ENCODE measurements at places on chromosomes 2 and 18.

DNA sequence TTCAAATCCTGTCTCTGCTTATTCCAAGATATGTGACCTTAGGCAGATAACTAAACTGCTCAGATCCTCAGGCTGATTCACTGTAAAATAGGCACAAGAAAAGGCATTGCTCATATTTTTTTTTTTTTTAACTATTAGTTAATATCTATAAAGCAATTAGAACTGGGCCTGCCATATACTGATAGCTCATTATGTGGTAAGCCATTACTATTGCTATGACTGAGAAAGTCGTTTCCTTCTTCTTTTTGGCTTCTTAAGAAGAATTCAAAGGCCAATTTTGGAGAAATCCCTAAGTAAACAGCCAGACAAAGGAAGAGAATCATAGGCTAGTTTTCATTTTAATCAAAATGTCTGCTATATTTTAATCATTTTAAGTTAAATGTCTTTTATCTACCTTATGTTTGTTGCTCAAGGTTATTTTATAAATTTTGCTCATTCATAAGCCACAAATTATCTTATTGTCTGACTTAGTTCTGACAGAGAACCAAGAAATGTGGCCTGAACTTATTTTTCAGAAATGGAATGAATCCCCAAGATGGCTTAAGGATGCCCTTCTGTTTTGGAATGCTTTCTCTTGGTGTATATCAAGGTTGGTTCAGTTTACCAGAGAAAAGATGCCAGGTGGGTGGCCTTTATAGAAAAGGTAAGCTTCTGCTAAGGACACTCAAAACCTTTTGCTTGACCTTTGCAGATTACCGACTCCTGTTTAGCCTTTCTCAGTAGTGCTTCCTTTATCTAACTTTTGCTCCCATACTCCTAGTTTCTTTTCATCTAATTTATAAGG lies 21.3 kb upstream of the VRK2 start:
- no peak for DNase-seq

DNA sequence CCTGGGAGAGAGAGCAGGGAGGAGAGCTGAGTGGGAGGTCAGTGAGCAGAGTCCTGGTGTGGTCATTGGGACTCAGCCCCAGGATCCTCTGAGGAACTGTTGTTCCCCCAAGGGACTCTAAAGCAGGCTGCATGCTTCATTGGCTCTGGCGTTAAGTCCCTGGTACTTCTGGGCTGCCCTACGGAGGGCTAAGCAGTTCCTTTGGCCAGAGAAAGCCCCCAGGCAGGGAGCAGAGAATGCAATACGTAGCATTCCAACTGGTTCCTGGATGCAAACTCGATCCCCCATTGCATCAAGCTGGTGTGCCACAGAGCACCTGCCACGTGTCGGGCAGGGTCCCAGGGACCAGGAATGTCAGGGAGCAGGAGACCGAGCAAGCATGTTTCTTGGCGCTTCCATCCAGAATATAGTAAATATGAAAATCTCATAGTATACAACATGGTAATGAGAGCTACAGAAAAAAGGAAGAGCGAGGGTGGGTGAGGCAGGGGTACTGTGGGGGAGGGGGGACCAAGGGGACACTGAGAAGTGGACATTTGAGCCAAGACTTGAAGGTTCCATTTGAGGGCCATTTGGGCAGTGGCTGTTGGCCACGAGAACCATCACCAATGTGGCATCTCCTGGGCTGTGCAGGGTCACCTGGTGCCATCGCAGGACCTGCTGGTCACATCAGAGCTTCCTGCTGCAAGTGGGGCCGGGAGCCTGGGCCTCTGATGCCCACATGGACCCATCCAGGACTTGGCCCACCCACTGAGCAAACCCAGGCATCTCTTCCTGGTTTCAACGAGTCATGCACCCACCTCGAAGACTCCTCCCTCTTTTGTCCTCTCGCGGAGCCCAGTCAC lies 160.4 kb downstream of the ASB1 start:
- DNase-seq = no peak

DNA sequence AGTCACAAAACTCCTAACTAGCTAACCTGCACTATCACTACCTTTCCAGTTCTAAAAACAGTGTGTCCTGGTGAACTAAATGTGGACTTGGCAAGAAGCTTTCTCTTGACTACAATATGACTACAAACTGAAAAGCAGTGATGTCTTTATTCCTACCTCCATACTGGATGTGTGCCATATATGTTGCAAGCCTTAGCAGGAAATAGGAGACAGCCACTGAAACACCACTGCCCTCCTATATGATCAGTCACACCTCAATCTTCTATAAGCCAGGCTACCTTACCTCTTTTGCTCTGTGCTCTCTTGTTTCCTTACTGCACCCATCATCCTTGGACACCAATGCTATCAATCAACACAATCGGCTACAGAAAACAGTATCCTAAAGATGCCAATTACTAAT lies 34.1 kb downstream of the SS18 start:
- DNase-seq = no peak

DNA sequence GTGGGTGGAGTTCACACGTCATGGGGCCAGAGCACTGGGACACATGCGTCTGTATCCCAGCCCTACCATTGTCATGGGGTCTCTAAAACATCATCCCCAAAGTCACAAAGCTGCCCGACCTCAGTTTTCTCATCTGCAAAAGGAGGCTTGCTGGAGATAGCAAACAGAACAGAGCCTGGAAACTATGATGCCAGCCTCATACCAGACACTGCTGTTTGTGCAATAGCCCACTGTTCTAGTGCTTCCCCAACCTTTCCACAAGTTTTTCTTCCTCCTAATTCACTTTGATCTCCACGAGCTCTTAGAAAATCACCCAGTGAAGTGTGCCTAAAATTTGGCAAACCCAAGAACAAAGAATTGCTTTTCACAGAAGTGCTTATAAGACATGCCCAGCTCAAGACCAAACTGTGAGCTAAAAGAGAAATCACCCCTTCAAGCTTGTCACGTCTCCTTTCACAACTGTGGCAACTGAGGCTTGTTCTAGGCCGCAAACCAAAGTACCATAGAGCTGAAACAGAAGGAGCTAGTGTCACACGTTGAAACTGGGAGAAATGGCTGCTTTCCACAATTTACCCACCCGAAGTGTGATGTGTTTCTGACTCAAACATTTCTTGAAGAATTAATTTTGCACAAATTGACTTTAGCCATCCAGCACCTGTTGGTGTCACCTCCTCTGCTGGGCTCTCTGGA lies 162.7 kb upstream of the ID2 start:
- no peak for DNase-seq

DNA sequence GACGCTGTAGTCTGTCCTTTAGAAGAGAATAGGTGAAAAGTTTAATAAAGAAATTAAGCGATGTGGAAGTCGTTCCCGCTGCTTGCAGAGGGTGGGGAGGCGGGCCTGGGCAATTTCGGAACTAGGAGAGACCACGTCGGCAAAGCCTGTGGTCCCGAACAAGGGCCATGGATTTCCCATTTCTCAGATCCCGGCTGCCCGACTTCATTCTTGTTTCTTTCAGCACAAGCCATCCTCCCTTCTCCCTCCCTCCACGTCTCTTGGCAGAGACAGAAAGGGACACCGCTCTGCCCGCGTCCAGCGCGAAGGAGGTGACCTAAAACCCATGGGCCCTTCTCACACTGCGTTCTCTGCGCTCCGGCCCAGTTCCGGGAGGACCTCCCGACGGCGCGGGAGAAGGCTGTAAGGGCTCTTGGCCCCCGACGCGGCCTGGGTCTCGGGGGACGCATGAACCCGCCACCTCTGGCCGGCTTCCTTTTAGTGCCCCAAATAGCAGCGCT lies 2.2 kb upstream of the BCL2L11 start:
- DNase-seq = no peak

GRCh38 chr2:42812899-42813479 lies 20.6 kb upstream of the HAAO start:
- DNase-seq = no peak

DNA sequence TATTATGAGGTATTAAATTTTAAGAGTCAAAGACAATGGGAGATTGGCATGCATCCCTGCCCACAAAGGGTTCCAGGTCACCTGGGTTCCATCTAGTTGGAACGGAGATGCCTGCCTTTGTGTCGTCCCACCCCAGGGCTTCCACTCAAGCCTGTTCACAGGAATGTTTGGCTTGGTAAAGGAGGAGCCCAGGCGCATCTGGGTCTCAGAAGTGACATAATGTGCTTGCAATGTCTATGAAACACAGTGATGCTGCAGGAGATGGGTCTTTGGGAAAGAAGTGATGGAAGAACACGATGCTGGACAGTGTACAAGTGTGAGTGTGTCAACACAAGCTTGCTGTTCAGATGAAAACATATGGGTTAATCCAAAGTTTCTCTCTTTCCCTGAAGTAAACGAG lies 49.6 kb upstream of the ZNF396 start:
- no peak for DNase-seq

DNA sequence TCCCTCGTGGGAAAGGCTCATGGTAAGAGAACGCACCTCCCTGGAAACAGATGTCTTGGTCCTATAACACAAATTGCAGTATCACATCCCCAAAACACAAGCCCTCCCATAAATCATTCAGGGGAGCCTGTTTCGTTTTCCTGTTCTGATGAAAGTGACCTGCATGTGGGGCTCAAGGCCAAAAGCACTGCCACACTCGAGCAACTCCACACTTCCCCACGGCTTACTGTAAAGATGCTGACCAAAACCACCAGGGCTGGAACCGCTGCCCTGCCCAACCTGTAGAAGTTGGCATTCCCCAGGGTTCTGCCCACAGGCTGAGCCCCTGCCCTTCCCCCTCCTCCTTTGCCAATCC lies 139.7 kb downstream of the BCL11A start:
- DNase-seq = no peak

DNA sequence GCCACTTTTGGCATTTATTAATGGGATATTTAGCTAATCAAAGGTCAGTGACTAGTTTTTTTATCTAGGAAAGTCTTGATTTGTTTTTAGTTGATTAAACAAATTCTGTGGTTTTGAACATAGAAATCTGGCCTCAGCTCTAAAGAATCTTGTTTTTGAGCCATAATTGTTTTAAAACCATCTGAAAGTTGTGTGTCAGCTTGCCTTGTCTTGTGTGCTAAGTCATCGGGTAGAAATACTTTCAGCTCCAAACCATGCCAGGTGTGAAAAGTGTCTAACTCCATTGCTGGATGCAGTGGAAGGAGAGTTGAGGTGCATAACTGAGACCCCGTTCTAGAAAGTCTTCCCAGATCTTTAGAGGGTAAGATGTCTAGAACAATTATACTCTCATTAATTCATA lies 22.7 kb downstream of the FARP2 start:
- no peak for DNase-seq

DNA sequence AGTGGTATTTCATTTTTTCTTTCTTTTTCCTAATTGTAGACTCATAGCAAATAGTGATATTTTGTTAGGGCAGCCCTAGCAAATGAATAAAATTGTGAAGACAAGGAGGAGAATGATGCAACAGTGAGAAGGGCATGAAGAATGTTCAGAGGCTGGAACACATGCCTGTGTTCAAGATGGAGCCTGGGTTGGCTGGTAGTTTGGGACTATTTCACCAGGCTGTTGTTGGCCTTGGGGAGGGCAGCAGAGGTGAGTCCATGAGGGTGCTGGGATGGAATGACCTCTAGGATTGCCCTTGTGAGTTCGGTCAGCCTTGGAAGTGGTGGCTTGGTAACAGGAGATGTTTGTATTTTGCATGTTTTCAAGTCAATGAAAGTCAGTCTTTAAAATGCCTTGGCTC lies 10.1 kb upstream of the CDC42EP3 start:
- DNase-seq = no peak

DNA sequence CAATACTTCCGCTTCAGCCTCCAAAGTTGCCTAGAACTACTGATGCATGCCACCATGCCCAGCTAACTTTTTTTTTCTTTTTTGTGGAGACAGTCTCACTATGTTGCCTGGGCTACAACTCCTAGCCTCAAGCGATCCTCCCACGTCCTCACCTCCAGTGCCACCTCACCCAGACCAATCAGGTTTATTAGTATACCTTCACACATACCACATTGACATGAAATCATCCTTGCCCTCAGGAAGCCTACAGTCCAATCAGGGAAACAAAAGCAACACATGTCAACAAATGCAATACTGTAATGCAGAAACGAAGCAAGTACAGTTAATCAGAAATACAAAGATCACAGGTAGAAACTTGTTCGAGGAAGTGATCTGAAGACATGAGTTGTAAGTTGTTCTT lies 4.0 kb downstream of the TRIP12 start:
- DNase-seq = no peak

GRCh38 chr2:68287580-68288441 lies 31.9 kb downstream of the CNRIP1 start:
- no peak for DNase-seq

GRCh38 chr2:22934747-22935146 lies 450.2 kb upstream of the KLHL29 start:
- no peak for DNase-seq

GRCh38 chr2:67065046-67065445 lies 332.1 kb upstream of the ETAA1 start:
- no peak for DNase-seq

GRCh38 chr2:113370478-113371091 lies 66.9 kb upstream of the ZNG1B start:
- peak; percentile 49 for DNase-seq

DNA sequence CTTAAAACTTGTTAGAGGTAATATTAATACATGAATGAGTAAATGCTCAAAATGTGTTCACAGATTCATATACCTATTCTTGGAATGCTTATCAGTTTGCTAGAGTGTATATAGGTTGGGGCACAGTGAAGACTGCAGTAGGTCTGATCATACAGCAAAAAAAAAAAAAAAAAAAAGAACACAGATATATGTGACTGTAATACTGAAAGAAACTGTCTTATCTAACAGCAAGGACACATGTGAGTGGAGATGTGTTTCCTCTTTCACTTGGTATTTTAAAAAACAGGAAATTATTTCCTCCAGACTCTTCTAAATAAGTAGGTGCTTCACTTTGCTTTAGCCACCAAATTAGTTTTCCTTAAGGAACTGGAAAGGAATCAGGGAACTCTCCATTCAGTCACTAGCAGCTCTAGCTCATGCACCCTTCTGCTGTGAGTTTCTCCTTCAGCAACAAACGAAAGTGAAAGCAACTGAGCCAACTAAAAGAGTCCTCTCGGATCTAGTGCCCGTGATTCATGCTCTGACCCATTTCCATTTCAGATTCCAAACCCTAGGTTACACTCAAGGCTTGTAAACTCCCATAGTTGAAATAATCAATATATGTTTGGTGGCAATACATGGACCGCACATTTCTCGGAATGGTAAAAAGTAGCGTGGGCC lies 98.5 kb downstream of the DSEL start:
- DNase-seq = no peak

DNA sequence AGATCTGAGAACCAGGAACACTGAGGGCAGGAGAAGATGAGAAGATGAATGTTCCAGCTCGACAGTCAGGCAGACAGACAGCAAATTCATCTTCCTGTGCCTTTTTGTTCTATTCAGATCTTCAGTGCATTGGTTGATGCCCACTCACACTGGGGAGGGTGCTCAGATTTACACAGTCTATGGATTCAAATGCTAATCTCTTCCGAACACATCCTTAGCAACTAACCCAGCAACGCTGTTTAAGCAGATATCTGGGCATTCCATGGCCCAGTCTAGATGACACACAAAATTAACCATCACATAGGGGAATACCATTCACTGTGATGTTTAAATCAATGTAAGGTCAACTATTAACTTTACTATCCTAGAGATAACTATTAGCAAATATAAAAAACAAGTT lies 571.9 kb downstream of the NYAP2 start:
- DNase-seq = no peak

- no peak for DNase-seq
Observed at GRCh38 chr2:217878915-217879590, 123.7 kb downstream of the TNS1 start.
